ENCODE measurements at places on chromosomes 16 and 17.

DNA sequence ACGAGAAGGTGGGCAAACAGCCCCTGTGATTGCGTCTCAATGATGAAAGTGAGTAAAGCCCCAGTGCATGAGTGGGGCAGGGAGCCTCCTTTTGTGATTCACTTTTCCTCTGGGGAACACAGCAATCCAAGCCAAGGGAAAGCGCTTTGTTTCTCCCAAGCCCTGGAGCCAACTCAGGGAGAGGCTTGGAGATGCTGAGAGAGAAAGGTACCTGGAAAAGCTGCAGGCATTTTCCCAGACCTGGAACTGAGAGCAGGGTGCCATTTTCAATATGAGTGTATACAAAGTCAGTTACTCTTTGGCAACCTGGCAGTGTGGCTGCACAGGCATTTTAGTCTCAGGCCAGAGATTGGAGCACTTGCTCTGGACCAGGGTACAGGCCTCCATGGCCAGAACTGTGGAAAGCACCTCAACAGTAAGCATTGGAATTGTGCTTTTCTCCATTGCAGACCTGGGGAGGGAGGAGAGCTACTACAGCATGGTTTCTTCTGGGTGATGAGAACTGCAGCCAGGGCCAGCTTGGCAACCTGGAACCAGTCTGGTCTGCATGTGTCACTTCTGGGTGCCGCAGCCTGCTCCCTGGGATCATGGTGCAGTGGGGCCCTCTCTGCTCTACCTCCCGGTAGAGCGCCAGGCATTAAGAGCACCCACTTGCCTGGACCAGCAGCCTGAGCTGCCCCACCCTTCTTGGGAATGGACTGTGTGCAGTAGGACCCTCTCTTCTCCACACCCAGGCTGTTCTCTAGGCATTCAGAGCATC lies 89.0 kb upstream of the CDH5 start:
- DNase-seq, result no peak

DNA sequence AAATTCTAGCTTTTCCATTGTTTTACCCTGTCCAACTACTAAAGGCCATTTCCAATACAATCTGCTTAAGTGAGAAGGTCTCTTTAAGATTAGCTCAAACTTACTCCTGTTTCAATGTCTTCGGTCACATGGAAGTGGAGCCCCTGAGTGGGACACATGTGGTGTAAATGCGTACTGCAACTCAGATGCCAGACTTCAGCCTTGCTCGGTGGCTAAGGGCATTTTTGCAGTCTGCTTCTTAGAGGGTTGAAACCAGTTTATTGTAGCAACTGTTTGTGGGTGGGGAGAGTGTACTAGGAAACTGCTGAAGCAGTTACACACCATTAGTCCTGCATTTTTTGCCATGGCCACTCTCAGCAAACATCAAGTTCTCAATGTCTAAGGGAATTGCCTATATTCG lies 140.6 kb downstream of the PARN start:
- DNase-seq, result no peak

- DNase-seq, result no peak
Measured at GRCh38 chr17:69757688-69758430, 317.2 kb upstream of the KCNJ16 start.

DNA sequence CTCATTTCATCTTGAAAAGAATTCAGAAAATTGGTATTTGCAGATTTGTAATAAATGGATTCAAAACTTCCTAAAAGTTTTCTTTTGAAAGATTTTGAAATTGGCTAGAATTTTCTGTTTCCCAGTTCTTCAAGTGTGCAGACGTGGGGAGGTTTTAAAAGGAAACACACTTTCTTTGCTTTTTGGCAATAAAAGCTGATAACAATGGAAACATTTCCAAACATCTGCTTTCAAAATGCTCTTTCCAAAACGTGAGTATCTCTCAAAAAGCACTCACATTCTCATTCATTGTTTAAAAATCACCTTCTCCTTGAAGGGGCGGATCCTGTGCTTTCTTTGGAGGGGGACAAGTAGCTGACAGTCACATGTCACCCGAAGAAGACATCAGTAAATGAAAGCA lies 8.6 kb upstream of the GSG1L start:
- no peak for DNase-seq

DNA sequence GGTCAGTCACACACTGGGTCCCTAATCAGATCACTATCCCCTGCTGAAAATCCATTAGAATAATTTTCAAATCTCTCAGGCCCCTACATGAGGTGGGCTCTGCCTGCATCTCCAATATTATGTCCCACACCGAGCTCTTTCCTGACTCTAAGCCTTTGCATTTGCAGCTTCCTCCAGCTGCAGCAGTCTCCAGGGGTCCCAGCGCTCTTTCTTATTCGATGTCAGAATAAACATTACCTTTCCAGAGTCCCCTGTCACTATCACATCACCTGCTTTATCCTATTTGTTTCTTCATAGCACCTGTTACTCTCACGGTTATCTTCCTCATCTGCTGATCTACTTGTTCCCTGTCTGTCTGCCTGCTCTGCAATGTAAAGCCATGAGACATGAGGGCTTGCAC lies 57.3 kb upstream of the MON1B start:
- no peak for DNase-seq

DNA sequence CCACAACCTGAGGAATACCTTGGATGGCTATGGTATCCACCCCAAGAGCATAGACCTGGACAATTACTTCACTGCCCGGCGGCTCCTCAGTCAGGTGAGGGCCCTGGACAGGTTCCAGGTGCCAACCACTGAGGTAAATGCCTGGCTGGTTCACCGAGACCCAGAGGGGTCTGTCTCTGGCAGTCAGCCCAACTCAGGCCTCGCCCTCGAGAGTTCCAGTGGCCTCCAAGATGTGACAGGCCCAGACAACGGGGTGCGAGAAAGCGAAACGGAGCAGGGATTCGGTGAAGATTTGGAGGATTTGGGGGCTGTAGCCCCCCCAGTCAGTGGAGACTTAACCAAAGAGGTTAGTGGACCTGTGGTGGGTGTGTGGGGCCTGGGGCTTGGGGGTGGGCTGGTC lies 3.1 kb downstream of the NFE2L1 start:
- DNase-seq, result no peak

GRCh38 chr17:20010099-20010863 lies 1.1 kb downstream of the SPECC1 start:
- peak; percentile 21 for DNase-seq

Measured in GDM1 (cell line).